ENCODE measurements at places on chromosomes 4 and X. TPM values are rescaled to one million over a fixed set of nuclear protein-coding genes. Genes with fewer than 3 reads are reported as not detected.

NLGN3 gene
- total RNA-seq, result 0.08 TPM

UGT2B11 gene
- total RNA-seq, result not detected

HERC5 gene
- 0.80 TPM for total RNA-seq

DNA sequence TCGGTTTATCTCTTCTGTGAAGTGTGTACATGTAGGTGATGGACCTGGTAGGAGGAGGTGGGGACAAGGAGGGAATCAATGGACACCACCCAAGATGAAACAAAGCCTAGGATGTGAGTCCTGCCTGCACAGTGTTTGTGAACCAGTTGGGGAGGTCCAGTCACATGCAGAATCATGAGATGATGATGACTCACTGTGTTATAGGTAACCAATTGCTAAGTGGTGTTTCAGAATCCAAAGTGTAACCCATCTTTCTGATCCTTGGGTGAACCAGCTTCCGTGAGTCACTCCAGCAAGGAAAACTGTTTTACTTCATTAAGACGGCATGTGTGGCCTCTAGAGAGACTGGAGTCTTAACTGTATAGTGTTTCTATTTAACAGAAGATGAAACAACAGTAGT is 57.9 kb upstream of the HPF1 start:
- ATAC-seq, result peak; percentile 57

DNA sequence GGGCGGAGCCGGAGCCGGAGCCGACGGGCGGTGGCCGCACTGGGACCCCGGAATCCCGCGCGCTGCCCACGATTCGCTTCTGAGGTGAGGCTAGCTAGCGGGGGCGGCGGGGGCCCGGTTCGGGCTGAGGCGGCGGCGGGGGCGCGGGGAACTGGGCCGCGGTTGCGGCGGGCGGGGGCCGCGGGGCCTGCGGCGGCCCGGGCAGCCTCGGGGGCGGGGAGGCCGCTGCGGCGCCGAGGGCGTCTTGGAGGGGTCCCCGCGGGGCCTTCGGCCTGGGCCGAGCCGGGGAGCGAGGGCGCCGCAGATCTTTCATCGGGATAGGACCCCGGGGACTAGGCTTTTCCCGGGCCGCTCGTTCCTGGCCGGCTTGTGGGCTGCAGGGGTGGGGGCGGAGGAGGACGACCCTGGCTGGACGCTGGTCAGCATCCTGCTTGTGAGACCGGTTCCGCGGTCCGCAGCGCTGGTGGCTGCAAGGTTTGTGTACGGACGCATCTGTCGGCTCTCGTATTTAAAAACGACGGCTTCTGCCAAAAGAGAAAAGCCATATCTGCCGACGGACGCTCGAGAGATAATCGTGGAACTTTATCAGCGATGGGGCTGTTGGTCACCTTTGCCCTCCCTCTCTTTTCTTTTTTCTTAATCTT is 419 bp downstream of the ADD1 start:
- peak; percentile 4 for ATAC-seq

DNA sequence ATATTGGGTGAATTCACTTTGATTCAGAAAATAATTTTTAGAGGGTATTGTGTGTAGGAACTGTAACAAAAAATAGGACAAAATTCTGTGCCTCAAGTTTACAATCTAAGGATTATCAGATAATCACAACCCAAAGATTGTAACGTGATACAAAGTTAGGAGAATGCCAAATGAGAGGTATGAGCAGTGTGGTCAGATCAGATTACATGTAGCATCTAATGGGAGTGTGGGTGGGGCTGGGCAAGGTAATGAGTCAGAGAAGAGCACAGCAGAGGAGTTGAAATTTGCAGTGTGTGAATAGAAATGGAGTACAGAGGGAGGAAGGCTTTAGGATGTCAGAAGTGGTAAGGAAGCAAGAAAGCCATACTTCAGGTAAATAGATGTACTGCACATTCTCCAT is 103.4 kb upstream of the TEX13A start:
- no peak for ATAC-seq

NWD2 gene
- 0.08 TPM for total RNA-seq

DNA sequence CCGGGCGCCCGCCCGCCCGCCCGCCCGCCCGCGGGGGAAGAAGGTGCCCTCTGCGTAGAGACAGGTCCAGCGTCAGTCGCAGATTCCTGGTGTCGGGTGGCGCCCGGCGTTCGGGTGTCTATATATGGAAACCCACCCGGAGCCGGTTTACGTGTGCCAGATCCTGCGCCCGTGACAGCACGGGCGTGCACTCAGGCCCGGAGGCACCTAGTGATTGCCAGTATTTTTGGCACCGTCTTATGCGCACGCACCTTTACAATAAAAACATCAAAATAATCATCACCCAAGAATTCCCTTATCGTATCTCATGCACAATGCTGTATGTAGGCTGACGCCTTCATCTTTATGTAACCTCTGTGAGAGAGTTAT is 519 bp downstream of the SLC25A4 start:
- peak; percentile 40 for ATAC-seq

- ATAC-seq, result no peak
Observed at GRCh38 chrX:130413415-130413814, 11.6 kb downstream of the RBMX2 start.

GRCh38 chr4:118113220-118113619 is 78.9 kb downstream of the NDST3 start:
- no peak for ATAC-seq

DNA sequence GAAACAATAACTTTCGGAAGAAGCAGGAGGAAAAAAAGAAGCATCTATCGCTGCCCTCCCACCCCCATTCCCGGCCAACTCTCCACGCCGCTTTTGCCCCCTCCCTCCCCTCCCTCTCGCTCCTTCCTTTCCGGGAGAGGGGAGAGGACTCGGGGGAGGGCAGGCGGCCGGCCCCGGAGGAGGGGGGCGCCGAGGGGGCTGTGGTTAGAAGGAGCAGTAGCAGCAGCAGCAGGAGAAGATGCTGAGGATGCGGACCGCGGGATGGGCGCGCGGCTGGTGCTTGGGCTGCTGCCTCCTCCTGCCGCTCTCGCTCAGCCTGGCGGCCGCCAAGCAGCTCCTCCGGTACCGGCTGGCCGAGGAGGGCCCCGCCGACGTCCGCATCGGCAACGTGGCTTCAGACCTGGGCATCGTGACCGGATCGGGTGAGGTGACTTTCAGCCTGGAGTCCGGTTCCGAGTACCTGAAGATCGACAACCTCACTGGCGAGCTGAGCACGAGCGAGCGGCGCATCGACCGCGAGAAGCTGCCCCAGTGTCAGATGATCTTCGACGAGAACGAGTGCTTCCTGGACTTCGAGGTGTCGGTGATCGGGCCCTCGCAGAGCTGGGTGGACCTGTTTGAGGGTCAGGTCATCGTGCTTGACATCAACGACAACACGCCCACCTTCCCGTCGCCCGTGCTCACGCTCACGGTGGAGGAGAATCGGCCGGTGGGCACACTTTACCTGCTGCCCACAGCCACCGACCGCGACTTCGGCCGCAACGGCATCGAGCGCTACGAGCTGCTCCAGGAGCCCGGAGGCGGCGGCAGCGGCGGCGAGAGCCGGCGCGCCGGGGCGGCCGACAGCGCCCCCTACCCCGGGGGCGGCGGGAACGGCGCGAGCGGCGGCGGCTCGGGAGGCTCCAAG is 1.3 kb downstream of the PCDH7 start:
- peak; percentile 50 for ATAC-seq

GRCh38 chr4:123284168-123284567 is 112.4 kb upstream of the SPRY1 start:
- no peak for ATAC-seq

- ATAC-seq, result no peak
Observed at GRCh38 chrX:23271026-23271425, 63.6 kb upstream of the PTCHD1 start.

DNA sequence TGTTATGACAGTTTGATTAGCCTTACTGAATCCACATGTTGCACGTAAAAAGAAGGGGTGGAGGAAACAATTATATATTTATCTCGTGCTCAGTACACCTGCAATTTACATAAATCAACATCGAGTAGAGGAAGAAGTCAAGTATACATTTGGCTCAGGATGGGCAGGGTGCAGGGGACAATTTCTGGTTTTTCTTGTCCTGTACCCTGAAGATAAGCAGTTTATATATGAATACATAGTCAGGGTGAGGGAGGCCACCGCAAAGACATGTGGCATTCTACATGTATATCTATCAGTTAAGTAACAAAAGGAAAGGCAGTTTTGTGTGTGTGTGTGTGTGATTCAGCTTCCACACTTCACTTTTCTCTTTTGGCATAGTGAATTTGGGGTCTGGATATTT is 11.1 kb upstream of the EREG start:
- ATAC-seq, result peak; percentile 33

DNA sequence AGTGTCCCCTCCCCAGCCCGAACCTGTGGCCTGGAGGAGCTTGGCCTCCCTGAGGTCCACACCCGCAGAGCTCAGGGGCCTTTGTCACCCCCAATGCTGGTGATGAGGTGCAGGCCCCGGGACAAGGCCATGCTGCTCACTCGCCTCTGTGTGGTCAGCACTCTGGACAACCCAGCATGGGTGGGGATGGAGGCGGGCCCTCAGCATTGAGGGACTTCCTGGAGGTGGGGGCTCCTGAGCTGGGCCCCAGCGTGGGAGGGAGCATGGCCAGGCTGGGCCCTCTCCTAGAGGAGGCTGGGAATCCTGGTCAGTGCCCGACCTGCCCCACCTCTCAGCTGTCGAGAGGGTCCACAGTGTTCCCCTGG is 30.6 kb downstream of the TACC3 start:
- peak; percentile 16 for ATAC-seq

- ATAC-seq, result no peak
Observed at GRCh38 chr4:37978248-37978924, 18.2 kb downstream of the PTTG2 start.

TSPAN7 gene
- 11.3 TPM for total RNA-seq

GRCh38 chrX:141945426-141945825 is 41.7 kb downstream of the MAGEC1 start:
- ATAC-seq, result no peak

GRCh38 chr4:169068423-169068822 is 58.4 kb upstream of the CBR4 start:
- ATAC-seq, result no peak

- ATAC-seq, result no peak
Observed at GRCh38 chr4:25667931-25668557, 12.4 kb downstream of the SLC34A2 start.

TEC gene
- 6.3 TPM for total RNA-seq

GRCh38 chr4:13782231-13782630 is 154.7 kb upstream of the BOD1L1 start:
- no peak for ATAC-seq

ZNF141 gene
- 7.8 TPM for total RNA-seq

- no peak for ATAC-seq
Observed at GRCh38 chr4:14743601-14744000, 258.7 kb upstream of the CPEB2 start.

DNA sequence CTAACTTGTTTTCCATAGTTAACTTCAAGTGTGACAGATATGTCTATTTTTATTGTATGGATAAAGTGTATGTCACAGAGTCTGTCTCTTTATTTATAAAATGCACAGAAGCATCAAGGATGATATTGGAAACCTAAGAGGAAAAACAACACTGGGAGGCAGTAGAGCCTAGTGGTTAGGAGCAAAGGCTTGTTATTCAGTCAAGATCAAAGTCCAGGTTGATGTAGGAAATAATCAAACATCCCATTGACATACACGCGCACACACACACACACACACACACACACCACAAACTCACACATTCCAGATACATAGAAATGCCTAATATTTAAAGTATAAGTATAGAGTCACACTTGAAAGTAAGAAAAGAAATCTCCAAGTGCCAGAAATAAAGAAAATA is 206.8 kb downstream of the CHRDL1 start:
- ATAC-seq, result no peak

DIAPH2 gene
- 8.9 TPM for total RNA-seq

DNA sequence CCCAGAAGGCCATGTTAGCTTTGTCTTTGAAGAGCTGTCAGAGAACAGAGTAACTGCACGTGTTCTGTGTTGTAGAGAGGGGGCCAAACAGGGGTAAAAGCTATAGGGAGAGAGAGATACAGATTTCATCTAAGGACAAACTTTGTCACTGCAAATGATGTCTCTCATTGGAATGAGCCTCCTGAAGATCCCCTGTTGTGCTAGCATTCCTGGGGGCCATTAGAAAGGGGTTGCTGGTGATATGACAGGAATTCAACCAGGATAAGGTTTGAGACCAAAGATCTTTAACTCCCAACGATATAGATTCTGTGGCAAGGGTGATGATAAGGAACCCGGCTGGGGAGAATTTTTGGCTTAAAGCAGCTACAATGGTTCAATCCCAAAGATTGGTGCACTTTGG is 16.8 kb downstream of the MID1 start:
- ATAC-seq, result no peak

ANOS1 gene
- total RNA-seq, result 1.4 TPM

DNA sequence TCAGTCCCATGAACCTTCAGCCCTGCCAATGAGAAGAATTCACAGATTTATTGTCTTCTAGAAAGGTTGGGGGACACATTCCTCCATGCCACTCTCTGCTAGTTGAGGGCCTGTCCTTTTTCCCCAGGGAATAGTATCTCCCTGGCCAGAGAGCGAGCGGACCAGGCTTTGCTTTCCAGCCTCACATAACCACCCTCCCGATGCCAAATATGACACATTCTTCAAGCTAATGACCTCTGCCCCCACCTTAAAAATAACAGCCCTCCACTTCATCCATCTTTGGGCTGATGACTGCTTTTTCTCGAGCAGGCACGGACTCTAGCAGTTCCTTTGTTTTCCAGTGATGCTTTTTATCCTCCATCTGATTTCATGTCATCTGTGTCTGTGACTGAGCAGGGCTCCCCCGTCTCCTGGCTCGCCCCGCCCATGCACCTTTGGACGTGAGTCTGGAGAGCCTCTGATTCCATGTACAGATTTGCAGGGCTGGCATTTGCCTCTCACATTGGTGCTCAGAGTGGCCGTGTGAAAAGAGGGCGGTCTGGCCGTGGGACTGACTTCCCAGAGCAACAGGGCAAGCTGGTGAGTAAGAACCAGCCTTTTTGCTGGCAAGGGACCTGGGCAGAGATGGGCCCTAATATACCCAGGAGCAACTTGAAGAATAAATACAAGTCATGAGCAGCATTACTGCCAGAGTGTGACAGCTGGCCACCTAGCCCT is 279.8 kb downstream of the BCOR start:
- ATAC-seq, result no peak

DNA sequence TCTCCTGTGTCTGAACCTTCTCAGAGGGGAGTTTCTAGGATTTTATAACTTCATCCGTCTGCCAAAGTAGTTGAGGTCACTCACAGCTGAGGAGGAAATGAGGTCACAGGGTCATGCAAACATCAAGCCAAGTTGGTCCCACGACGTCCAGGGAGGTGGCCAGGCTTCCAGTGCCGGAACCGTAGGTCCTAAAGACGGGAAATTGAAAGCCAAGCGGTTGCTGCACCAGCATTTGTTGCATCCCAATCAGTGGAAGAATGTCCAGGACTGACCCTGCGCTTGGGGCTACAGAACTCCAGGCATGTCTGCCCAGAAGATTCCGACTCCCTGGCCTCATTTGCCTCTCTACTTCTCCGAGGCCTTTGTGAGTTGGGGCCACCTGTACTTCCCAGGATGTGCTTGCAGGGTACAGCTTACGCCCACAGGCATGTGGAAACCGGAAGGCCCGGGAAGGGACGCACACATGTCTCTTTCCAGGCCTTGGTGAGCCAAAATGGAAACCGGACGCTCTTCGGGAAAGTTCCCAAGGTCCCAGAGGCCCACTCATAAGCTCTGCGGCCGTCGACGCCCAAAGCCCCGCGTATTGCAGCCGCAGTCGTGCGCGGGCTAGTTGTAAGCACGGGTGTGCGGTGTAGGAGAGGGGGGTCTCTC is 9.3 kb downstream of the PRDM8 start:
- no peak for ATAC-seq
